Stimulated activated CD8-positive, alpha-beta memory T cell treated with anti-CD3 and anti-CD28 coated beads, Interleukin-15, amount 100 ng/mL, for 4 hours (primary cell): ENCODE measurements at places on chromosomes 13 and 19.
A peak's percentile ranks its signal among the peaks of the same experiment; 100 is the strongest.

GRCh38 chr19:18520848-18521691 lies 800 bp downstream of the ELL start:
- no peak for DNase-seq

DNA sequence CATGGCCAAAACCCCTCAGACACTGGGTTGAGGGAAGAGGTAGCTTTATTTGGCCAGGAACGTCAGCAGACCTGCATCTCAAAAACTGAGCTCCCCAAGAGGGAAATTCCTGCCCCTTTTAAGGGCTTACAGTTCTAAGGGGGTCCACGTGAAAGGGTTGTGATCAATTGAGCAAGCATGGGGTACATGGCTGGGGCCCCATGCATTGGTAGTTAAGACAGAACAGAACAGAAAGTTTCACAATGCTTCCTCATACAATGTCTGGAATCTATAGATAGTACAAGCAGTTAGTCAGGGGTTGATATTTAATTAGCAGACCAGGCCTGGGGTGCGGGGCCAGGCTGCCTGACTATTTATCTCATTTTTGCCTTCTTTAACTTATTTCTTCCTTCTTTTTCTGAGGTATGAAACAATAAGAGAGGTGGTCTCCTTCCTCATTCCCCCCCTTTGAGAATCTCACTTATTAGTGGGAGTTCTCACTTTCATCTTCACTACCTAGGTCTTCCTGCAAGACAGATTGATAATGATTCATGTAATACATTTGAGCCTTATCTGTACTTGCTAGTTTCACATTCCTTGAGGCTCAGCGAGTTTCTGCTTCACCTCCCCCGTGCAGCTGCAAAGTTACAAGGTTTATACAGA lies 84.8 kb downstream of the SLC25A15 start:
- DNase-seq: no peak

GRCh38 chr13:22278336-22278929 lies 607.6 kb downstream of the FGF9 start:
- peak; percentile 35 for DNase-seq

- DNase-seq: no peak
Measured at GRCh38 chr19:628168-628567, 5.2 kb downstream of the POLRMT start.

DNA sequence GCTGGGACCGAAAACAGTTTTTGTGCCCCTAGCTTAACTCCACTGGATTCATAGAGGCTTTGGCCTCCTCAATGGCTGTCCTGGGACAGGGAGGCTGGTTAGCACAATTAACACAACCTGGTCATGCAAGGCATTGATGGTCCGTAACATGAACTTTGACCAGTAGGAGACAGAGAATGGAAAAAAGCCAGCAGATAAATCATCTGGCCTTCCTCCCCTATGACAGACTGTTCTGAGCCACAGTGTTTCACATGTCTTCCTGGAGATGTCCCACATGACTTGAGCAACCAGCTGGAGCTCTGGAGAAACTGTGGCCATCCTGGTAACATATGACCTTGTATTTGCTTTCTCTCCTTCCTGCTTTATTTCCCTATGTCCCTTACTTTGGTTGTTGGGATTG lies 244.2 kb downstream of the UQCRFS1 start:
- no peak for DNase-seq

DNA sequence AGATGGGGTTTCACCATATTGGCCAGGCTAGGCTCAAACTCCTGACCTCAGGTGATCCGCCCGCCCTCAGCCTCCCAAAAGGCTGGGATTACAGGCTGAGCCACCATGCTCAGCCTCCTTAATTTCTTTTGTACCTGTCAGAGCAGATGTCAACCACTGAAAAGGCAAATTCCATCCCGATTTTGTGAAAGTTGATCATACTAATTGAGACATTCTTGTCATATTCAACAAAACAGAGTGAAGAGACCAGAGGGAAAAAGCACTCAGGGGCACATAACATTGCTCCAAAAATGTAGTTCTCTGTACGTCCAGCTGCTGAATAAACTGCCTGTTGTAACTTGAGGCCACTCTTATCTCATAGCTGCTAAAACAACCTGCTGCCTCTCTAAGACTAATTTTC lies 27.4 kb upstream of the PSPC1 start:
- DNase-seq: no peak

GRCh38 chr13:29964181-29964845 lies 113.9 kb upstream of the UBL3 start:
- no peak for DNase-seq

DNA sequence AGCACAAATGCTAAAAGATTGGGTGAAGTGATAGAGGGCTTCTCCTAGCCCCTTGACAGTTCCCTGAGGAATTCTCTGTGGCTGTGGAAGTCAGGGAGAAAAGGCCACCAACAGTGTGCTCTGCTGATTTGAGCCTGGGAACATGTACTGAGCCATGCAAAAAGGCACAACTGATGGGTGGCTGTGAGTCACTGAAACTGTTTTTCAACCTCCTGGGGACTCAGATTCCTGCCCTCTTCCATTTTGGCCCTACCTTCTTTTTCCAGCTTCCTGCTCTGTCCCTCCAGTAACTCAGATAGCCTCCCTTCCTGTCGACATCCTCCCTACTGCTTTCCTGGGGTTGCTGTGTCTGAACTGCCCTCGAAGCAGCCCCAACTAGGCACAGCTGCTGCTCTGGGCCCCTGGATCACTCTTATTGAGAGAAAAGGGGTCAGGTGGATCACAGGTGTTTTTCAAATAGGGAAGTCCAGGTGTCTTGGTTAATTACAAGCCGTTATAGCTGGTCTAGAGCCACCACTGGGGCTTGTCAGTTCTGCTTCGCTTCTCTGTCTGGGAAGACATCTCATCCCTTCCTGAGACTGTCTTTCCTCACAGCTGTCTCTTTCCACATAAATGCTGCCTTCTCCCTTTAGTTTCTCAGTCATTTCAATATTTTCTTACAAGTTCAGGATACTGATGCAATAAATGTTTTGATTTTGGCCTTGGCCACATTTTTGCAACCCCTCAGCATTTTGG lies 13.7 kb downstream of the FAM124A start:
- DNase-seq: no peak

- DNase-seq: no peak
Measured at GRCh38 chr19:38932425-38933179, 1.9 kb downstream of the MRPS12 start.

DNA sequence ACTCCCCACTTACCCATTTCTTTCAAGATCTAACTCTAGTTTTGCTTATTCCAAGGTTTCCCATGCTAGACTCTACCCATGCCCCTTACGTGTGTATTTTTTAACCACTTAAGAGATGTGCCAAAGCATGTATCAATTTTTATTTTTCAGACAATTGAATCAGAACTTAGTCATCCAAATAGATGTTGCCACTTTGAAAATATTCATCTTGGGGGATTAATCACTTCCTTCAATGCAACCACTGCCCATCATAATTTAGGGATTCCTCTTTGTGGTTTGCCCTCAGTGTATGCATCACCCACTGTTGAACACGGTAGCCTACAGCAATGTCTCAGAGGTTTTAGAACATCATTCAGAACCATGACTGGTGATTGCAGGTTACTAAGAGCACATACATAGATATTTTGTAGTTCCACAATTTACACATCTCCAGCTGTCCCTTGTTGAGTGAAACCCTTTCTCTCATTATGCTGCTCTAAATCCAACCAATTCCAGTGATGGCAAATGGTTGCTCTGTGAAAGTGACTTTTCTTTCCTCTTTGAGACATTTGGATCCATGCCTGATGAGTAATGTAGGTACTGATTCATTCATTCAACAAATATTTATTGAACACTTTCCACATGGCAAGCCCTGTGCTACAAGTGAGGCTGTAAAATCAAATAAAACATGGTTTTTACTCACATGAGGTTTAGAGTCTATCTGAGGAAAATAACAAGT lies 60.6 kb upstream of the SERP2 start:
- no peak for DNase-seq
